Activated CD8-positive, alpha-beta memory T cell treated with anti-CD3 and anti-CD28 coated beads for 4 hours (primary cell): ENCODE measurements at places on chromosomes 5 and 9.

- DNase-seq = no peak
These were observed 268.4 kb downstream of the ELAVL2 start for GRCh38 chr9:23557689-23558088.

DNA sequence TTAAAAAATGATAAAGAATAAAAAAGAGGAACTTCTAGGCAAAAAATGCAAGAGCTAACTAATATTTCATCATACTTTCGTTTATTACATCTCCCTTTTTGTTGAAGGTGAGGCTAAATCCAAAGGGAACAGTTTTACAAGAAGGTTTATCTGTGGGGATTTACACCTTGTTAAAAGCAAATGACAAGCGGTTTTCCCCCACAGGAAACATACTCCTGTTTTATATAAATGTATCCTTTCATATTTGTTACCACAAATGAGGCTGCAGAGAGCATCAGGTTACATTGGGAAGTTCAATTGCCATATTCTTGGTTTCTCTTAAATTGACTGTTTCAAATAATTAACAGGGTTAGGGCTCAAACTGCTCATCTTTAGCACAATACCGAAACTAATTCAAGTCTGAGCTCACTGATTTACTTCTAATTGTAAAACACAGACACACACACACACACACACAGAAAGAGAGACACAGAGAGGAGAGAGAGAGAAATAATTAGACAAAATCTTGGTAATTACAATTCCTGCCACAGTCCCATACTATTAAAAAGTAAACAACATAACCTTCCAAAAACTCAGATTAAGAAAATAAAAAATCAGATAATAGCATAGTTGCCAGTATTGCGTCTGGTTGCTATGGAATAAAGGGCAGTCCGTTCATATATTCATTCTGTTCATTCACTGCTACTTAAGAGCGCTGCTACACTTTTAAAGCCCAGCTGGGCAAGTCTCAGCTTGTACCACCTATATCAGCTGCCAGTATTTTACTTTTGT is 17.1 kb downstream of the RFX3 start:
- DNase-seq = no peak

GRCh38 chr9:87319656-87320055 is 178.0 kb upstream of the DAPK1 start:
- DNase-seq = no peak

DNA sequence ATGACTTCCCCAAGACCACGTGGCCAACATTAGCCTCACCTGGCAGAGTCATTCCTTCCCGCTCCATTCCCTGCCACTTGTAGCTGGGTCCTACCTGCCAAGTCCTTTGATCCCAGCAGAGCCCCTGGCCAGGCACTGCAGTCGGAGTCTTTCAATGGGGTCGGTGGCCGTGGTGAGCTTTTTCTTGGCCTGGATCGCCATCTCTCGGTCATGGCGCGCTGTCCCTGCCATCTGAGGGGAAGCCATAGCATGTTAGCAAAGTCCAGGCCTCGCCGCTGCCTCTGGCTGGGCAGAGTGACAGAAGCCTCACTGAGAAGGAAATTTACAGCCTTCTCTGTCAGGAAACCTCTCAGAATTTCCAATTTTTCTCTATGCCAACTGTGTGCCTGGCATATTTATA is 17.5 kb downstream of the CAPSL start:
- no peak for DNase-seq

GRCh38 chr5:150298701-150299451 is 3.8 kb downstream of the ARSI start:
- no peak for DNase-seq

- DNase-seq = no peak
These were observed 17.8 kb downstream of the ITK start for GRCh38 chr5:157198277-157198986.

GRCh38 chr5:31916327-31916726 is 257.8 kb downstream of the GOLPH3 start:
- DNase-seq = no peak

DNA sequence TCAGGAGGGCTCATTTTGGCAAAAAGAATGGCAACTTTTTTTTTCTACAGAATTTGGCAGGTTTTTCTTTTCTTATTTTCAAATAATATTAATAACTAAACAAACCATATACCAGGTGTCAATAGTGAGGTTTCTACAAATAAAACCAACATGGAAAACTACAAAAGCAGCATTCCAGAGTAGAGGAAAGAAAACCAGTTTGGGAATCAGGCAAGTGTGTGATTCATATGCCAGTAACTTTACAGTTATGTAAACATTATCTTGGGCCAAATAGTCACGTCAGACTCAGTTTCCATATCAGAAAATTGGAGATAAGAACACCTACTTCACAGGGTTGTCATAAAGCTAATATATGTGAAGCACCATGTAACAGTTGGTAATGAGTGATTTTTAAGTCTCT is 51.7 kb downstream of the FBXW11 start:
- DNase-seq = no peak
